ENCODE measurements at places on chromosomes 5 and 9.

DNA sequence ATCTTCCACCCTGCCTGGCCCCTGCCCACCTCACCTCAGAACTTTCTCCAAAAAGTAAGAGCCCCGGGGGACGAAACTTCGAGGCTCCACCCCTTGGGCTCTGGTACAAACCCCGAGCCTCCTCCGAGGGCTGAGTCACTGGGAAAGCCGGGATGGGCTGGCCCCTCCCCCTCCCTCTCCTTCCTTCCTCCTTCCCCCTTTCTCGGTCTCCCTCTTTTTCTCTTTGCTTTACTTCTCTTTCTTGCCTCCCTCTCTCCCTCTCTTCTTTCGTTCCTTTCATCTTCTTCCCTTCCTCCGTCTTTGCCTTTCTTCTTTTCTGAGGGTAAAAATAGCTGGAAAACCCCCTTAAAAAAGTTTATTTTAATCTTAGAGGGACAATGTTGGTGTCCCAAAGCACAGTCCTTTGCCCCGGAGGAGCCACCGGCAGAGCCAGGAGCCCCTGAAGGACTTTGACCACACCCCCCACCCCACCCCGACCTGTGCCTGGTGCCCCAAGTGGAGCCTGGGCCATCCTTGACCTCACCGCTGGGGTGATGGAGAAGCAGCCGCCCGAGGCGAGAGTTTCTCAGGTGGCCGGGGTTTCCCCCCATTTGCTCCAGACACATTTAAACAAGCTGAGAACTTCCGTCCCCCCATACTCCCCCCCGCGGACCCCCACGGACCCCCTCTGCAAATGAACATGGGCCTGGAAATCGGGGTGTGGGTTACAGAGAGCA, 5.7 kb upstream of the NOTCH1 start:
- DNase-seq = no peak

DNA sequence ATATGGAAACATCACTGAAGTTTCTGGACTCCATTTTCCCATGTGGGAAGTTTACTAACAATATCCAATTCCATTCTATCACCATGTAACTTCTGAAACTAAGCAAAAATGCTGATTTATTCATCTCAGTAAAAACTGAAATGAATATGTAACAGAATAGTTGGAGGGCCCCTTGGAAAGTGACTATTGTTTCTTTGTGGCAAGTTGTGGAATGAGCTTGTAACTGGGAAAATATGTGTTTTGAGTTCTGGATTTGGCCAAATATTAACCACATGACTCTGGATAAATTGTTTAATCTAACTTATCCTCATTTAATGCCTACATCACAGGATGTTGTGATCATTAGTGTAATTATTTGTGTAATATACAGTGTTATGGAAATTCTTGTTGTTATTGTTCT, 619.3 kb downstream of the TLE4 start:
- no peak for DNase-seq

GRCh38 chr9:113501129-113501686, 37.7 kb downstream of the RGS3 start:
- DNase-seq = no peak

DNA sequence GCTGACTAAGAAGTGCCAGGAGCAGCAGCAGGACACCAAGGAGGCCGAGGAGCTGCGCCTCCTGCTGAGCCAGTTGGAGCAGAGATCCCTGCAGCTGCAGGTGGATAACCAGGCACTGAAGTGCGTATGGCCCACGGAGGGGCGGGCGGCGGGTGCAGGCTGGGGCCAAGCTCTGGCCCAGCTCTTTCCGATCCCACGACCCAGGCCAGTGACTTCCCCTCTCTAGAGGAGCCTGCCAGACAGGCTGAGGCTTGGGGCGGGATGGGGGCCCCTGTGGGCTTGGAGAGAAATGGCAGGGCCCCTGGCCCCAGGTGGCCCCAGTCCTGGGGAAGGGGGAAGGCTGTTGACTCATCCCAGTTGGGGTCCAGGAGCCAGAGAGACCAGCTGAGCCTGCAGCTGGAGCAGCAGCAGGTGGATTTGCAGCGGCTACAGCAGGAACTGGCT, 3.6 kb downstream of the PTRH1 start:
- no peak for DNase-seq

GRCh38 chr9:9942764-9943424, 669.9 kb downstream of the PTPRD start:
- peak; percentile 67 for DNase-seq

GRCh38 chr5:59282726-59283125, 610.8 kb downstream of the PDE4D start:
- DNase-seq = no peak

GRCh38 chr9:93964685-93965084, 9.5 kb upstream of the BARX1 start:
- DNase-seq = no peak

DNA sequence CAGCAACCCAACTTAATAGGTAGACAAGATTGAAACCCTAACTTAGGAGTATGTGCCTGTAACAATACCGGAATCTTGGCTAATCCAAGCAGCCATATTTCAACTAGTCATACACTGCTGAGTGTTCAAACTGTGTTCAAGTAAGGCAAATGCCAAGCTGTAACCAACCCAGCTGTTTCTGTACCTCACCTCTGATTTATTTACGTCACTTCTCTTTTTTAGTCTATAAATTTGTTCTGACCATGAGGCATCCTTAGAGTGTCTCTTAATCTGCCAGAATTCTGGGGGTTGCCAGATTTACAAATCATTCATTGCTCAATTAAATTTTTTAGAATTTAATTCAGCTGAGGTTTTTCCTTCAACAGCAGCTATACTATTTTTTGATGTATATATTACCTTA, 723.2 kb downstream of the CDH18 start:
- no peak for DNase-seq

- DNase-seq = no peak
Observed at GRCh38 chr9:121862371-121863332, 211.2 kb downstream of the DAB2IP start.

GRCh38 chr5:6623941-6624340, 8.9 kb downstream of the NSUN2 start:
- DNase-seq = no peak

DNA sequence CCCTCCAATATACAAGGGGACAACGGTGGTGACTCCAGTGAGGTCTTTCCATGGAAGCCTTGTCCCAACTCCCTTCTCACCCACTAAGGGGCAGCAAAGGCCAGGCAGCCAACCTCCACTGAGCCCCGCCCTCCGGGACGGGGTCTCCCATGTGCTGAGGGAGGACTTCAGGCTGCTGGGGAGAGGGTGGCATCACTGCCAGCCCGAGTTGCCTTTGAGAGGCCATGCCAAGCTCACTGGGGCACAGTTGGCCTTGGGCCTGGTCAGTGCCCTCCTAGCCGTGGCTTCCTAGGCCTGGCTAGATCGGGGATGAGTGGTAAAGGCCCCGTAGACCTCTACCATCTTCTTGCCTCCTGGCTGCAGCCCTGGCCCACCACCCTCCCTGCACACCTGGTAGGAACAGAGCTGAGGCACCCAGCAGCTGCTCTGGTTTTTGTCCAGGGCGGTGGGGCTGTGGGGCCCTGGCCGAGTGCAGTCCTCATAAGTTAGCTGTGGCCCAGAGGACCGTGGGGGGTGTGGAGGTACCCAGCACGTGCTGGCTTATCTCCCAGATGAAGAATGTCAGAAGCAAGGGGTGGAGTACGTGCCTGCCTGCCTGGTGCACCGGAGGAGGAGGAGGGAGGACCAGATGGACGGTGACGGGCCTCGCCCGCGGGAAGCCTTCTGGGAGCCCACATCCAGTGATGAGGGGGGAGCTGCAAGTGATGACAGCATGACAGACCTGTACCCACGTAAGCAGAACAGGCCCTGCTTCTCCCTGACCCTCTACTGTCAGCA, 3.2 kb downstream of the SURF2 start:
- DNase-seq = no peak

DNA sequence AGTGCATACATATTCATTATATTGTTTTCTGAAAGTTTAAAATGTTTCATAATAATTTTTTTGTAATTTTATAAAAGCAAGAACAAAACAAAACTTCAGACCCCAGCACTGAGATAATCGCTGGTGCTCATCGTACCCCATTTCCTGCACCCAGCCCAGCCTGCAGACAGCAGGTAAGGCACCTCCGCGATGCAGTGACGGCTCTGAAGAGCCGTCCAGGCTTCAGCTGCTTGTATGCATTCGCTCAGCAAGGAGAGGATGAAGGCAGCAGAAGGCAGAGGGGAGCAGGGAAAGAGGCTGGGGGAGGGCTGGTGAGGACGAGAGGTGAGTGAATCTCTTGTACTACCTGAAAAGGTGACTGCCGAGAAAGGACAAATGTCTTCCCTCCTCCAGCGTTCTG, 153.5 kb downstream of the TTLL11 start:
- no peak for DNase-seq

DNA sequence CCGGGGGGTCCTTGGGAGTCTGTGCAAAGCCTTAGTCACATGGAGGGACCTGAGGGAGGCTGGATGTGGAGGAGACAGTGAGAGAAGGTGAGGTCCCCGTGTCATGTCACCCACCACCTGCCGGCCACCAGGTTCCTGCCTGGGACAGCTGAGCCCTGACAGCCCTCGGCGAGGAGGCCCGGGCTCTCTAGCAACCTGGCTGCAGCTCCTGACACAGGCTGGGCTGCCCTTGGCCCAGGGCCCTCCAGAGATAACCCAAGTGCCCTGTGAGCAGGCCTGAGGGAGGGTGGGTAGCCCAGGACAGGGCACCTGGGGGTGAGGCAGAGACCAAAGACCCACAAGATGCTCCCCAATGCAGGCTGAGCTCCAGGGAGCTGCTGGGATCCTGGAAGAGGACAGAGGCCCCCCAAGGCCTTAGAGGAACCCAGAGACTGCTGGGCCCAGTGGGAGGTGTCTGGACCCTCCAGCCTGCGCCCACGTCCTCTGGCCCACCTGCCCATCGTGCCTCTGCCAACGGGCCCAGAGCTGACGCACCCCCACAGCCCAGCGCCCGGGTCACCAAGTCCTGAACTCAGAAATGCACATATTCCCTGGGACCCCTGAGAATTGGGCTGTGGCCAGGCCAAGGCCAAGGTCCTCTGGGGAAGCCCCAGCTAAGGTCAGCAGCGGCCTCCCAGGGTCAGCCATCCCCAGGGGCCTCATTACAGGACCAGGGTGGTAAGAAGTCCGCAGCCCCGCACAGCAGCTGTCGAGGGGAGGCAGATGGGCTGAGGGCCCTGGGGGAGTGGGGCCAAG, 8.8 kb upstream of the PTGDS start:
- DNase-seq = no peak

DNA sequence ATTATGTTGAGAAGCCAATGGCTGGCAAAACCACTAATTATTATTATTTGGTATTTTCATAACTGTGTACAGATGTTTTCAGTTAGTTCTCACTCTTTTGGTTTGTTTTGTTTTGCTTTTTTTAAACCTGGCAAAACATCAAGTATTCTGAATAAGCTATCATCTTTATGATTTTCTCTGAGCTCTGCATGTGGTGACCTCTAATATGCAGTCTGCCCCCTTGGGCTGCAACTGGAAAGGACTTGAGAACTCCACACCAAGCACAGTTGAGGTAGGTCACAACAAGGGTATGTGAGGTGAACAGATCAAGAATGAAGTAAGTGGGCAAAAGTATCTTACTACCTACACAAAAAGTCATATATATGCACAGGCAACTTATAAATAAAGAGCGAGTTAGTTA, 202.2 kb downstream of the NFIB start:
- no peak for DNase-seq

GRCh38 chr5:172716796-172717313, 54.1 kb downstream of the DUSP1 start:
- DNase-seq = peak; percentile 84

- DNase-seq = no peak
Observed at GRCh38 chr5:143182901-143183820, 220.3 kb downstream of the NR3C1 start.

DNA sequence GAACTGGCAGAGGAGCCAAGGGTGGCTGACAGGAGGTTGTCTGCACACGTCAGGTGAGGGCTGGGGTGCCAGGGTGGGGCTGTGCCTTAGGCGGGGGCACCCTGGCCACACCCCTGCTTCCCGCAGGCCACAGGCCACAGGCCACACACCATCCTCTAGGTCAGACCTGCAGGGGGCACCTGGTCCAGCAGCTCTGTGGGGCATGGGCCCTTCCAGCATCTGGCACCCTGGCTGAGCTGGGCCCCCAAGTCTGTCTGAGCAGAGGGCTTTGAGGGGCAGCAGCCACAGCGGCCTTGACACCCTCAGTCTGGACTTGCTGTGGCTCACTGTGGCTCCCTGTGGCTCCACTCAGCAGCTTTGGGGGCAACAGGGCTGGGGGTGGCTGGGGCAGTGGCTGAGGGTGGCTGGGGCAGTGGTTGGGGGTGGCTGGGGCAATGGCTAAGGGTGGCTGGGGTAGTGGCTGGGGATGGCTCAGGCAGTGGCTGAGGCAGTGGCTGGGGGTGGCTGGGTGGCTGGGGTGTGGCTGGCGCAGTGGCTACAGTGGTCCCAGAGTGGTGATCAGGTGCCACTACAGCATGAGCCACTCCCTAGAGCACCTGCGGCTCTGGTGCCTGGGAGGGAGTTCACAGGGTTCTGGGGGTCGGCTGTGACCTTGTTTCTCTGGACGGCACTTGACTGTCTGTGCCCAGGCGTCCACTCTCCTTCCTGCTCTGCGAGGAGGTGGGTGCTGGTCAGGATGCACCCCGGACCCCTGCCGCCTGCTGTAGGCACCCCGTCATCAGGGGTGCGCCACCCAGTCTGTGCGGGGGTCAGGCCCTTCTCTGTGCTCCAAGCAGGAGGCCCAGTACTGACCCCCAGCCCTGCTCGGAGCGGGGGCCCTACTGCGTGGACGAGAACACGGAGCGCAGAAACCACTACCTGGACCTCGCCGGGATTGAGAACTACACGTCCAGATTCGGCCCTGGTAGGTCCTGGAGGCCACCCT, 27.1 kb downstream of the NKD2 start:
- DNase-seq = no peak

- peak; percentile 72 for DNase-seq
Observed at GRCh38 chr9:136283291-136284235, 20.3 kb downstream of the CCDC187 start.

DNA sequence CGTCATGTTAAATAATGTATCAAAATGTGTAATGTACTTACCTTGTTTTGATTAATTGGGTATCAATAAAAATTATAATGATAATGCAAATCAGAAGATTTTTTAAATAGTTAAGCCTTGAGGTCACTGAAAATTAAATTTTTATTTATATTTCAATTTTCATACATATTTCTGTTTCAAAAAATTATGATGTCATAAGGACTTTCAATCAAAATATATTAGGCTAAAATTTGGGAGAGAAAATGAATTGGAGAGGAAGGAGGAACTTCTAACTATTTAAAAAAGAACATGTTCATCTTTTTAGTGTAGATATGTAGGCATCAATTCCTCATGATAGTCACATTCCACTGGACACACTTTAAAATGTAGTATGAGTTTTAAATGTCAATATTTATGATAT, 29.1 kb upstream of the ERAP1 start:
- no peak for DNase-seq

- DNase-seq = no peak
Observed at GRCh38 chr9:6702707-6703106, 55.1 kb upstream of the KDM4C start.

GRCh38 chr5:69368458-69369339, 621 bp downstream of the AK6 start:
- DNase-seq = peak; percentile 42

- DNase-seq = no peak
Observed at GRCh38 chr9:136901516-136902258, 15.4 kb downstream of the TRAF2 start.
